Activated naive CD8-positive, alpha-beta T cell treated with anti-CD3 and anti-CD28 coated beads, Interleukin-2, amount 10 ng/mL, durations not matched to agents 7 days and 5 days (primary cell): ENCODE measurements at places on chromosomes 4 and X.

DNA sequence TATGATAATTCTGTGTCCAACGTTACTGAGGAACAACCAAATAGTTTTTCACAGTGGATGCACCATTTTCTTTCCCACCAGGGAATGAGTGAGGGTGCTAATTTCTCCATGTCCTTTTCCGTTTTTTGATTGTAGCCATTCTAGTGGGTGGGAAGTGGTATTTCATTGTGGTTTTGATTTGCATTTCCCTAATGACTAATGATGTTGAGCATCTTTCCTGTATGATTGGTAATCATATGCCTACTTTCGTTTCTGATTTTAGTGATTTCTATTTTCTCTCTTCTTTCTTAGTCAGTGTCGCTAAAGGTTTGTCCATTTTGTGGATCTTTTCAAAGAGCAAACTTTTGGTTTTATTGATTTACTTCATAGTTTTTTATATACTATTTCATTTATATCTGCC is 32.1 kb upstream of the TEX13D start:
- no peak for DNase-seq

GRCh38 chr4:130056286-130056685 is 960.3 kb downstream of the C4orf33 start:
- DNase-seq = no peak

GRCh38 chrX:40243755-40244515 is 146.2 kb upstream of the BCOR start:
- no peak for DNase-seq

DNA sequence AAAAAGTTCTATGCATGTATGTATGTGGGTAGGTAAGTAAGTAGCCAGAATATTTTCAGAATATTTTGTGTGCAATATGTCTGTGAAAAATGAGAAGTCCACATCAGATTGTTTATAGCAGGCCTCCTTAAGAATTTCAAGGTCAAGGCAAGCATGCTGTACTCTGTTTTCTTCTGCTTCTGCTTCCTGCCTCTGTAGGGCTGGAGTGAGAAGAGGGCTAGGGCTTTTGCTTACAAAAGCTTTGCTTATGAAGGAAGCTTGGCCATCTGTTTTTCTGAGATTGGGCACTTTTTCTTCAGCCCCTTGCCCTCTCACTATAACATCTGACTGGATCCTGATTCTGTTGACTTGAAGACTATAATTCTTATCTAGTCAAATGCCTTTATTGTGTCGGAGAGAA is 150.4 kb downstream of the EMCN start:
- no peak for DNase-seq
